COLO829 (cell line): ENCODE measurements at places on chromosomes 7 and 10.

DNA sequence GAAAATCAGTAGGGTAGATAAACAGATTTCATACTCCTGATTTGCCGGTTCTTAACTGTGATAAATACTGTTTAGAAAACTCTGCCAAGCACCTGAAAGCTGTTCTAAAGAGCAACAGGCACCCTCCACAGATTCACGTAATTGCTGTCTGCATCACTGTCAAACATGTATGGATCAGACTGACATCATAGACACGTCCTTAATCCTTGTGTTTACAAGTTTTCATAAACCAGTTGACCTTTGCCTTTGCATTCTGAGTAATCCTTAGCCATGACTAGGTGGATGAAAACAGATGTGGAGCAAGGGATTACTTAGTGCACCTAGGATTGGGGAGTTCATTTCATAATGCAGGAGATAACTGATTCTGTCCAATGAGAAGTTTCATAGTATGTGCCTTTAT is 41.6 kb downstream of the SLC39A12 start:
- DNase-seq: no peak

- no peak for DNase-seq
Measured at GRCh38 chr7:30566596-30566995, 28.1 kb upstream of the GARS1 start.

GRCh38 chr10:42380926-42381547 is 257.3 kb downstream of the ZNF33B start:
- no peak for DNase-seq

DNA sequence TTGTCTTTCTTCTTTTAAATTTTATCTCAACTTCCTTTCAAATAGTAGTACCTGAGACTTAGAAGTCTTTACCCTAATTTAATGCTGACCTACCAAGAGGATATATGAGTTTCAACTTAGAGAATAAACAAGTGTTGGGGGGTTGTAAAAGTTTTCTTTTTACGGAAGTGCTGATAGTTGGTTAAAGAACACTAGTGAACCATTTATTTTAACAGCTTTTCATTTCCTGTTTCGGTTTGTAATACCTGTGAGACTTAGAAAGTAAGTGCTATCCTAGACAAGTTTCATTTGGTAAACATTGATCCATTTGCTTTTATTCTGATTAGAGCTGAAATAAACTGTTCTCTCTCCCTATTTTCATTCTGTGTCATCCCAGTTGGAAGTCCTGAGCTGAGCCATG is 683.1 kb upstream of the SORCS1 start:
- DNase-seq: no peak

GRCh38 chr7:142528608-142529408 is 220.5 kb upstream of the PRSS1 start:
- DNase-seq: no peak

DNA sequence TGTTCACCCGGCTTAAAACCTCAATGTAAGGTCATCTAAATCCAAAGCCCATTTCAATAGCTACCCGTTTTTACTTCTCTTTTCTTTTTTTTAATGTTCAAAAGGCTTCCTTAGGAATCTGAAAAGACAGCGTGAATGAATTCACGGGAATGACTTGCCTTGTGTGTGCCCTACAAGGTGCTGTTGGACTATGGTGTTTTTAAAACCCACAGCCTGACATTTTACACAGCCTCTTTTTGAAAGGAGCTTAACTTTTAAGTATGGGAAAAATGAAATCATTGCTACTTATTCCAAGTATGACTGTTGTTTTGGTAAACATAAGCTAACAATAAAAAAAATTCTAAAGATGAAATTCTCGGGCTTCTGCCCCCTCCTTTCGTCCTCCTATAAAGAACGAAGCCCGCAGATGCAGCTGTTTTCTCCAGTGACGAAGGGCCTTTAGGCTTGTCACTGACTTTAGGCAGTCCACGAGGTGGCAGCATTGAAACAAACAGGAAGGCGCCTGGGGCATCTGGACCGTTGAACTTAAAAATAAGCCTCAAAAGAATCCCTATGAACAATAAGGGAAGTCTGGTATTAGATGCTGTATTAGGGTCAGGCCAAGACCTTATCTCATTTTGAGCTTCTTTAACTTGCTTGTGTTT is 141.3 kb downstream of the NRP1 start:
- DNase-seq: peak; percentile 69

GRCh38 chr7:158468700-158469296 is 118.8 kb downstream of the PTPRN2 start:
- DNase-seq: no peak

GRCh38 chr10:78828647-78829539 is 239.9 kb upstream of the ZMIZ1 start:
- DNase-seq: no peak

- no peak for DNase-seq
Measured at GRCh38 chr10:85666102-85666501, 700.5 kb downstream of the GRID1 start.

GRCh38 chr7:99505324-99505662 is 831 bp downstream of the ZKSCAN5 start:
- DNase-seq: no peak

DNA sequence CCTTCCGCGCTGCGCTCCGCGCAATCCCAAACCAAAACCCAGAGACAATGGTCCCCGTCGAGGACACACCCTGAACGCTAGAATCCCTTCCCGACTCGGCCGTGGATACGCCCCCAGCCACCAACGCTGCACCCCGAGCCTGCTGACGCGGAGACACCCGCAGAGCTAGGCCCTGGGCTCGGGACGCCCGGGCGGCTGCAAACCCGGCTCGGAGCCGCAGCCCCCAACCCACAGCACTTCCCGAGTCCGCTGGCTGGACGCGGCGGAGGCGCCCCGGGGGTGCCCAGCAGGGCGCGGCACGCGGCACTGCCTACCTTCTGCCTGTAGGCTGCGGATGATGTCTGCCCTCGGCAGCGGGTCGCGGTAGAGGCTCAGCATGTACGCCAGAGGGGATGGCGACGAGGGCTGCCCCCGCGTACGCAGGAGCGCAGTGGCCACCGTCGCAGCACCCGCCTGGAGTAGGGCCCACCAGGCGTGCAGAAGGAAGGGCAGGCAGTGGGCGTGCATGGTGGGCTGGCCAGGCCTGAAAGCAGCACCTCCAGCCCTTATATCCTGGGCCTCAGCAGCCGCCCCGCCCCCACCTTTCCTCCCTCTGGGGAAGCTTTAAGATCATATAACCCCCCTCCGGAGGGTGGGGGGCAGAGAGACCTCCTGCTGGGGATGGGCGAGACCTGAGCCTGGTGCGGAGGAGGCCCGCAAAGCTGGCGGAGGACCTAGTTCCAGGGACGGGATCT is at the start of gene NODAL:
NODAL (minus strand) TSS at position 521 of the 734 bp plus-strand sequence; CDS start at position 507, 14 bp downstream.
- no peak for DNase-seq

GRCh38 chr10:96984541-96985131 is 152.5 kb downstream of the LCOR start:
- no peak for DNase-seq

DNA sequence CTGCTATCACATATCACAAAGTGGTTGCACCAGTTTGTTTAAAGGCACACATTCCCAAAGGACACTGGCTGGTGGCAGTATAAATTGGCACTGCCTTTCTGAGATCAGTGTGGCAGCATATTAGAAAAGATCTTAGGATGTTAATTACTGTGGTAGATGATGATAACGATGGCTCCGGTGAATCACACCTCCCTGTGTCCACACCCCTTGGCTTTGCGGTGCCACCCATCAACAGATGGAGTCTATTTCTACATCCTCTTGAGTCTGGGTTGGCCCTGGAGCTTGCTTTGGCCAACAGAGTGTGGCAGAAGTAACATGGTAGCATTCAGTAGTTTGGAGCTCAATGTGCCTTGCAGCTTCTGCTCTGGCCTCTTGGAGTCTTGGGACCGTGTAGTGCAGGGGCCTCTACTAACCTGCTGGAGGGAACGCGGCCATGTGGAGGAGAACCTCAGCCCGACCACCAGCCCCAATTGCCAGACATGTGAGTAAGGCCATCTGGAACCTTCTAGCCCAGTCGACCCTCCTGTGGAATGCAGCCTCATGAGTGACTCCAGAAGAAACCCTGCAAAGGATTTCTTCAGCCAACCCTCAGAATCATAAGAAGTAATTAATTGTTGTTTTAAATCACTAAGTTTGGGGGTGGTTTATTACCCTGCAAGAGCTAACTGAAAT is 27.2 kb upstream of the PLEKHA1 start:
- DNase-seq: no peak

- no peak for DNase-seq
Measured at GRCh38 chr7:118590107-118590506, 365.6 kb downstream of the ANKRD7 start.

DNA sequence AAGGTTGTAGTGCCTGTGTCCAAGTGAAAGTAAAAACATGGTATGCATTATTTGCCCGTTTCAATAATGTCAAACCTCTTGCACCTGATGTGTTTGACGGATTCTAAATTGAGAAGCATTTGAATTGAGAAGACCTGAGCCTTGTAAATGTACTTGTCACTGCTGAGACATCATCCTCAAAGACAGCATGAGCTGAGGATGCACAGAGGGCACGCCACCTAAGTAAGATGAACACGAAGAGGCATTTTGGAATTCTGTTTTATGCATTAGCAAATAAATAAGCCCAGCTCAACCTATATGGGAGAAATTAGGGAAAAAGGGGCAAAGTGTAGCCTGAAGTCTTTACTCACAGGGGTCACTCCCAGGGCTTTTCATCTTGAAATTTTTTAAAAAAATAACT is 73.8 kb upstream of the SORCS1 start:
- DNase-seq: no peak

DNA sequence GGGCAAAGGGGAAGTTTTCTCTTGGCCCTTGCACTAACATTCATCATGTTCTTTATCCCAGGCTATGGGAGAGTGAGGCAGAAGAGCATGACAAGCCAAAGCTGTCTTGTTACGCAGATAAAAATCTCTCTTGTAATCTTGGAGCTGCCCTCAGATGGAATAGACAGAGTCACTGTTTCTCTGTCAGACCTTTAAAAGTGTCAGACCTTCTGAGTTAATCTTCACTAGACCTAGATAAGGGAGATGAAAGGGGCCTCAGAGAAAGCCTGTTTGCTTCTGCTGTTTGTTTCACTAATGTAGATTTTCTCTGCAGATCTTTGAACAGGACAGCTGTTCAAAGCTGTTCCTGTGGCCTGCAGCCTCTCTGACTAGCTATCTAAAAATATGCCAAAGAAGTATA is 112.9 kb downstream of the KIF20B start:
- no peak for DNase-seq

- DNase-seq: no peak
Measured at GRCh38 chr10:118534136-118534535, 61.3 kb downstream of the PRLHR start.

DNA sequence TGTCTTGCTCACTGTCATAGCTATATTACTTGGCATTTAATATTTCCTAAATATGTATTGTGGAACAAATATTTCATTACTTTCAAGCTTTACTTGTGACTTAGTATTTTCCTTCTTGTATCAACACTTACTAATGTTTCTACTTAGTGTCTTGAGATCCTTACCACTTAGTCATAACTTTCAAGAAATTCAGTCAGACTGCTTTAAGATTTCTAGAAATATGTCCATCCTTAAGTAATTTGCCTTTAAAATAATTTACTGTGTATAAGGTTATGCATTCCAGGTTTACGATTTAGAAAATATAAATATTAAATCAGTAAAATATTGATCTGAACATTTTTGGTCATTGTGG is 87.3 kb upstream of the CSTF2T start:
- DNase-seq: no peak

GRCh38 chr7:55085511-55086412 is 66.9 kb downstream of the EGFR start:
- DNase-seq: no peak

DNA sequence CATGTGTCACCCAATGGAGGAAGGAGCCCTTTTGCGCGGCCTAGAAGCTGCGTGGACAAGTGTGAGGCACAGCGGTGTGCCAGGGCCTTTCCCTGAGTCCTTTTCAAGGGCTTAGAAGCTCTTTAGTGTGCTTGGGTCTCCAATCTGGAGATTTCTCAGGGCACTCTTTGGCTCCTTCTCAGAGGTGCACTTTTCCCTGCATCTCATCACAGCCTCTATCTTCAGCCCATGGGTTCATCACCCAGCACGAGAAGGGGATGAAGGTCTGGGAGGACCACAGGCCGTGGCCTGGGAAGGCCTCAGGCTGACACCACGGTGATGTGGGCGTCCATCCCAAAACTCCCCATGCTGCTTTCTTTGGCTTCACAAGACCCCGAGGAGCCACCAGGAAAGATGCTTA is 233.4 kb downstream of the TEX36 start:
- DNase-seq: no peak

DNA sequence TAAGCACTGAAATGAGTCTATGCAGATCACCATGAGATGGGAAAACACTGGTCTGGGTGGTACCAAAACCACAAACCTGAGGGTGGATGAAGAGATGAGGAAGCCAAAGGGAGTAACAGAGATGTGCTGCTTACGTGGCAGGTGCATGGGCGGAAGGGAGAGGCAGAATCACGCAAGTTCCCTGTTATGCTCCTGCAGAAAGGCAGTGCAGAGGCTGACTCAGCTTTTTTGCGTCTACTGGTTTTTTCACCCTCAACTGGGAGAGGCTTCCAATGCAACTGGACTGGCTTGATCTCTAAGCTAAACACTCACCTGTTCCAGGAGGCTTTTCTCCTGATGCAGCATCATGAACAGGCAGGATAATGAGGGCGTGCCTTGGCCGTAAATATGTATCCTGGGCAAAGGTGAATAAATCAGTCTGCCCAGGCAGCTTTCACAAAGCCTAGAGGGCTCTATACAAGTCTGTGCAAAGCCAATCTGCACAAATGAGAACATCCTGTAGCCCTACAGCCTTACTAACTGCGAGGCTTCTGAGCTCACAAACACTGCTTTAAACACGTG is 95.4 kb upstream of the AFAP1L2 start:
- no peak for DNase-seq

DNA sequence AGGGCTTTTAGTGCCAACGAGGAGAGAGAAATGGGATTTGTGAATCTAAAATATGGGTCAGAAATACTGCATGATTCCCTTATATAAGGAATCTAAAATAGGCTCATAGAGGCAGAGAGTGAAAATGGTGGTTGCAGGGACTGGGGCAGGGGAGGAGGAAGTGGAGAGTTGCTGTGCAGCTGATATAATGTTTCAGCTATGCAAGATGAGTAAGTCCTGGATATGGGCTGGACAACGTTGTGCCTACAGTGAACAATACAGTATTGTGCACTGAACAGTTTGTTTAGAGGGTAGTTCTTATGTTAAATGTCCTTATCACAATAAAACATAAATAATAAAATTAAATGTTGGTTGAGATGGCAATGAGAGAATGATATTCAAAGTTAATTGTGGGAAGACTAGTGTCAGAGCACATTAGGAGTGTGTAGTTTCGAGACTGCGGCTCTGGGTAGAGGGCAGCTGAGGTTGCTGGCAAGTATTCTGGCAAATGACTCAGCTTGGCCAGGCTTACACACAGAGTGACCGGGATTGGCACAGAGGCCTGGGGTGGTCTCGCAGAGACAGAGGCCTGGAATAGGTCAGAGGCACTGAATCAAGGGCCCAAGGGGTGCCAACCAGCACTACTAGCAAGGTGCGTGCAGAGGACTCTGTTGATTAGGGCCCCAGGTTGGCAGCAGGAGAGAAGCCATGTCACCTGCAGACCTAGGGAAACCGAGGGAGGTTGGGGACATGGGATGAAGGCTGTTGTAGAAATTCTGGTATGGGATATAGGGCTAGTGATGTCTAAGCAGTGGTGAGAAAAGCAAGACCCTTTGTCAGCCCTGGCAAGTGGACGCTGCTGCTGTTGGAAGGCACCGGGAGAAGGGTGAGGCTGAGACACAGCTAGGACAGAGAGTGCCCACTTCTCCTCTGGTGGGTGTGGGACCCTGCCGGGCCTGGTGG is 2.8 kb upstream of the DEPP1 start:
- peak; percentile 66 for DNase-seq
